Small intestine (tissue), 16 donors: ENCODE measurements at places on chromosomes 11 and 22.

GRCh38 chr11:95248666-95249467 is 17.9 kb upstream of the SESN3 start:
- H3K4me1 ChIP-seq = no peaks in the 10 kb centered on the region
- DNase-seq = no peak
- H3K4me3 ChIP-seq = no peak overlapping the region
- H3K27ac ChIP-seq = no peak overlapping the region
- no peaks in the 10 kb centered on the region for H3K36me3 ChIP-seq

DNA sequence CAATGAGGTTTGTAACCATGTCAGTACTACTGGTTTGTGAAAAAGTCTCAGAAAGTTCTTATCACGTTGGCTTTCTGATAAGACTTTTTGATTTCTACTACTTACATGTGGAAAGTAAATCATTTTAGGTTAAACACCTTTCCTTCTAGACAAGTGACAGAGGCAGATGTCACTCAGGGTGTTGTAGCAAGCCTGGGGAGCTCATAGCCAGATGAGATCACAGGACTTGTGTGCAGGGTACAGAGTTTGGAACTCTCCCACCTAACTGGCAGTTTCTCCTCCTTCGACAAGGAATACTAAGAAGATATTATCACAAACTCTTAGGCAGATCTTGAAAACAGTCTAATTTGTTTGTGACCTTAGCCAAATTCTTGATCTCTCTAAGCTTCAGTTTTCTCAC is 49.4 kb upstream of the PICALM start:
- no peaks in the 10 kb centered on the region for H3K36me3 ChIP-seq
- H3K4me3 ChIP-seq = no peak overlapping the region
- H3K27me3 ChIP-seq = no peaks in the 10 kb centered on the region
- peaks cover 5% of the 10 kb centered on the region for H3K4me1 ChIP-seq
- H3K27ac ChIP-seq = no peak overlapping the region

GRCh38 chr11:35891096-35891495 is 52.8 kb upstream of the LDLRAD3 start:
- DNase-seq = no peak
- H3K4me1 ChIP-seq = no peaks in the 10 kb centered on the region
- no peak overlapping the region for H3K27ac ChIP-seq
- H3K27me3 ChIP-seq = no peaks in the 10 kb centered on the region

DNA sequence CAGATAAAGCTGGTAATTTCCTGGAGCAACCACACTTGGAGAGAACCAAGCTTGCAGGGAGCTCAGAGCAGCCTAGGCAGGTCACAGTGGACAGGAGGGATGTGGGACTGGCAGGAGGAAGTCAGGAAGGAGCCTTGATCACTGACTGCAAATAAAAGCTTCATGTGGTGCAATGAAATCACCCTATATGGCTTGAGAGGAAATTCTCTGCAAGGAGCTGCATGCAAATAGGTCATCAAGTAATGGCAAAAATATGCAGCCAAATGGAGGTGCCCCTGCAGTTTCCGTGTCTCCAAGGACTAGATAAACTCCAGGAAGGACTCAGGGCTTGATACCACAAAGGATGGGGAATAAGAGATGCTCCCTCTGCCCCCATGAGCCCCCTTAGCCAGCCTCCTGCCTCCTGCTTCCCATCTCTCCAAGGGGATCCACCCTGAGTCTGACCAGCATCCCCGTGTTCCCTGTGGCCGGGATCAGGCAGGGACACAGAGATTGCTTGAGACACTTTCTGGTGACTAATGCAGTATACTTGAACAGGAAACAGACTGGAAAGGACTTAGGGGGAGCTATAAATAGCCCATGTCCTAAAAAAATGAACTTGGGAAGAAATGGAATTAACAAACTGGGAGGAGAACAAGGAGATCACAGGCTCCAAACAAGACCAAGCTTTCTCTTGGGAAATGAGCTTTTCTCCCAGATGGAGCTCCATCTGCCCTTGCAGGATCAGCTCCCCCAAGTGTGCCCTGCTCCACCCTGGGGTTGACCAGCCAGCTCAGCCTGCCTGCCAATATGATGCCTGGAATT is 23.9 kb upstream of the MICAL2 start:
- H3K36me3 ChIP-seq = no peaks in the 10 kb centered on the region
- no peak for DNase-seq
- peaks cover 4% of the 10 kb centered on the region for H3K4me1 ChIP-seq
- peak overlapping the region; percentile 53 for H3K27ac ChIP-seq

- no peaks in the 10 kb centered on the region for H3K27me3 ChIP-seq
- no peak overlapping the region for H3K27ac ChIP-seq
- no peak overlapping the region for H3K4me3 ChIP-seq
- DNase-seq = no peak
- H3K36me3 ChIP-seq = no peaks in the 10 kb centered on the region
Measured at GRCh38 chr11:131999084-131999483, 628.7 kb downstream of the NTM start.

- H3K4me3 ChIP-seq = no peak overlapping the region
- H3K4me1 ChIP-seq = no peaks in the 10 kb centered on the region
- H3K27ac ChIP-seq = no peak overlapping the region
- H3K36me3 ChIP-seq = no peaks in the 10 kb centered on the region
Measured at GRCh38 chr11:47924184-47924691, 56.1 kb upstream of the PTPRJ start.

GRCh38 chr11:32080361-32080980 is 10.4 kb upstream of the RCN1 start:
- H3K27ac ChIP-seq = no peak overlapping the region
- H3K4me1 ChIP-seq = no peaks in the 10 kb centered on the region
- H3K27me3 ChIP-seq = no peaks in the 10 kb centered on the region
- no peak overlapping the region for H3K4me3 ChIP-seq

DNA sequence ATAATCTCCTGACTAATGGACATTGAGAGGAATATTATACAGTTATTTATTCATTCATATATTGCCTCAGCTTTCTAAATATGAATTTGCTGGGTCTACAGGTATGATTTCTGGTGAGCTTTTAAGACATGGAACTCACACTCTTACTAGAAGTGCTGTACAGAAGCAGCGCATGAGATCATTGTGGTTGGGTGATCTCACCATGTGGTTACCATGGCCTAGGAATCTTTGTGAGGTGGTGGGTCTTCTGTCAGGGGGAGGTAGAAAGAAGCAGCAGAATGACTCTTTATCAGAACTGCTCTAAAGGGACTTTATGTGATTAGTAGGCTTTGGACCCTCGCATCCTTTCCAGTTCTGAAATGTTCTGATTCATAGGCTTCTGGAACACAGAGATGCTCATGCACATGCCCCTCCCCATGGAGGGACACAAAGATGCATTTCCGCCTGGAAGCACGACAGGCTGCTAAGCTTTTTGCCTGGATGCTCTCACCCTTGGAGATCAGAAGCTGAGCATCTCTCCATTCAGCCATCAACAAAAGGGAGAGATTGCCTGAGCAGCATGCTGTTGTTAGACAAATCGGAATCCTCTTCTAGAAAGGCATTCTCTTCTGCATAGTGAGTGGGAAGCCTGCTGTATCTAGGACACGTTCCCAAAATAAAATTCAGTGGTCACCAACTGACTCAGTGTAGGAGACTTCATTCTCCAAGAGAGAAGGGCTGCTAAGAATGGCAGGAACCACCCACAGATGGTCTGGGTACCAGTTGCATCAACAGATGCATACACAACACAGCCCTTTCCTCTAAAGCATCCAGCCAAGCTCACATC is 51.3 kb downstream of the KIRREL3 start:
- no peak for DNase-seq
- no peak overlapping the region for H3K27ac ChIP-seq
- no peaks in the 10 kb centered on the region for H3K27me3 ChIP-seq
- no peaks in the 10 kb centered on the region for H3K36me3 ChIP-seq

- peak; percentile 45 for DNase-seq
- H3K27me3 ChIP-seq = peaks cover 52% of the 10 kb centered on the region
- no peak within 1 kb of the TSS for H3K4me3 ChIP-seq
- no peak within 1 kb of the TSS for H3K27ac ChIP-seq
- no peaks in the 10 kb centered on the region for H3K4me1 ChIP-seq
Measured at GRCh38 chr11:22337596-22338485, at the start of gene SLC17A6. TSS of gene SLC17A6 (plus strand) at chr11:22338381. CDS start at chr11:22338534, 153 bp downstream.

- DNase-seq = no peak
- no peaks in the 10 kb centered on the region for H3K27me3 ChIP-seq
- H3K4me3 ChIP-seq = no peak overlapping the region
- no peaks in the 10 kb centered on the region for H3K36me3 ChIP-seq
- H3K4me1 ChIP-seq = peaks cover 7% of the 10 kb centered on the region
Measured at GRCh38 chr11:118640332-118641154, 33.1 kb downstream of the PHLDB1 start.

- no peaks in the 10 kb centered on the region for H3K36me3 ChIP-seq
- no peaks in the 10 kb centered on the region for H3K27me3 ChIP-seq
- no peak overlapping the region for H3K4me3 ChIP-seq
- H3K4me1 ChIP-seq = no peaks in the 10 kb centered on the region
- H3K27ac ChIP-seq = no peak overlapping the region
- DNase-seq = peak; percentile 8
Measured at GRCh38 chr11:4577761-4578160, 3.8 kb upstream of the OR52I2 start.

- peaks cover 13% of the 10 kb centered on the region for H3K4me1 ChIP-seq
- no peak overlapping the region for H3K27ac ChIP-seq
Measured at GRCh38 chr11:16935518-16936302, 78.5 kb downstream of the PLEKHA7 start.

- H3K27ac ChIP-seq = peak within 1 kb of the TSS; percentile 27
- peak within 1 kb of the TSS; percentile 81 for H3K4me3 ChIP-seq
- no peaks in the 10 kb centered on the region for H3K27me3 ChIP-seq
- DNase-seq = peak; percentile 95
- peaks cover 42% of the 10 kb centered on the region for H3K36me3 ChIP-seq
- H3K4me1 ChIP-seq = peaks cover 5% of the 10 kb centered on the region
Measured at GRCh38 chr11:63986156-63986931, at the start of gene OTUB1. TSS of gene OTUB1 (plus strand) at chr11:63986438. CDS start at chr11:63986457, 19 bp downstream.

DNA sequence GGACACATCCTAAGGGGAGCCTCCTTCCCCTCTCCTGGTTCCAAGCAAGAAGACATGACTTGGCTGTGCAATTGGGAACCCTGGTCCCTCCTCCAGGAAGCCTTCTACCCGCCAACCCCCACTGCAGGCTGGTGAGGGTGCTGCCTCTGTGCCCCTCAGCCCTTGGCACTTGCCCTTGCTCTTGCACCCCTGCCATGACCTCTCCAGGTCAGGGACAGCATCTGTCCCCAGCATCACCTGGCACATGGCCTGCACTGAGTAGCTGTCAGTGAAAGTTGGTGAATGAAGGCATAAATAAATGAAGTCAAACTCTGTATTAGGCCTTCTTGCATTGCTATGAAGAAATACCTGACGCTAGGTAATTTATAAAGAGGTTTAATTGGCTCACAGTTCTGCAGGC is 1.9 kb upstream of the GTSE1 start:
- DNase-seq = no peak
- H3K36me3 ChIP-seq = peaks cover 24% of the 10 kb centered on the region
- peaks cover 4% of the 10 kb centered on the region for H3K4me1 ChIP-seq
- no peaks in the 10 kb centered on the region for H3K27me3 ChIP-seq
- no peak overlapping the region for H3K4me3 ChIP-seq
- no peak overlapping the region for H3K27ac ChIP-seq

- no peaks in the 10 kb centered on the region for H3K27me3 ChIP-seq
- H3K27ac ChIP-seq = no peak overlapping the region
- no peaks in the 10 kb centered on the region for H3K36me3 ChIP-seq
- H3K4me3 ChIP-seq = no peak overlapping the region
- peak; percentile 59 for DNase-seq
Measured at GRCh38 chr22:42473484-42474193, 41.4 kb upstream of the NFAM1 start.

GRCh38 chr11:128707681-128708080 is 13.8 kb downstream of the FLI1 start:
- no peak overlapping the region for H3K4me3 ChIP-seq
- no peak overlapping the region for H3K27ac ChIP-seq
- H3K4me1 ChIP-seq = no peaks in the 10 kb centered on the region
- no peak for DNase-seq

- H3K4me3 ChIP-seq = no peak overlapping the region
- no peak for DNase-seq
Measured at GRCh38 chr11:34619062-34619516, 1.8 kb upstream of the EHF start.

DNA sequence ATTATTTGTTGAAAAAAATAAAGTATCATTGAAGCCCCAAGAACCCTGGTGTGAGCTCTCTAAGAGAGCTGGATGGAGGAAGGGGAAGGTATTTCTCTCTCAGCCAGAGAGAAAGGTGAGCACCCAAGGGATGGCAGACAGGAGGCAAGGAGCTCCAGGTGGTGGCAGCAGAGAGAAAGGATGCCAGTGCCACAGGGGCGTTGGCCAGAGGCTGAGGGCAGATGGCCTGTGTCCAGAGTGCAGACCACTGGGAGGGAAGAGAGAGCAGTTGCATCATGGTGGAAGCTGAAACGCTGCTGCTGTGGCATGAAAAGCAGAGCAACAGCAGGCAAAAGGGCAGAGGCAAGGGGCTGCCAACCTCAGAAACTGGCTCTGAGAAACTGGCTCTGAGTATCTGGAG is 8.5 kb downstream of the SPON1 start:
- H3K4me3 ChIP-seq = no peak overlapping the region
- no peak overlapping the region for H3K27ac ChIP-seq
- peak; percentile 73 for DNase-seq
- H3K4me1 ChIP-seq = peaks cover 2% of the 10 kb centered on the region

GRCh38 chr11:7585816-7586215 is 72.0 kb downstream of the PPFIBP2 start:
- no peaks in the 10 kb centered on the region for H3K27me3 ChIP-seq
- no peak overlapping the region for H3K4me3 ChIP-seq
- no peak for DNase-seq
- H3K4me1 ChIP-seq = peaks cover 17% of the 10 kb centered on the region
- H3K36me3 ChIP-seq = no peaks in the 10 kb centered on the region
- H3K27ac ChIP-seq = no peak overlapping the region

DNA sequence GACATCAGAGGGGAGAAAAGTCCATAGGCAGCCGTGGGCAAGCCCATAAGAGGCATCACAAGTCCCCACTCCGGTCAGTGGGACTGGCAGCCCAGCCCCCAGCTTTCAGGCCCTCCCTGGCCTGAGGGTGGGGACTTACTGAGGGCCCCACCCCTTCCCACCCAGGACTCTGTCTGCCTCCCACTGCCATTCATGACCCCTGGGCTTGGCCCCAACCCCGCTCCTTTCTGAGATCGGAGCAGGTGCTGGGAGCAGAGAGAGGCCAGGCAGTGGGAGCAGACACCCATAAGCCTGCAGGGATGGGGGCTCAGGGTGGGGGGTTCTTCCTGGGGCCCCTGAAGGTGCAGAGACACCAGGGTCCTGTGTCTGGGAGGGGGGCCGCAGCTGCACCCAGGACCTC is 5.1 kb downstream of the UPK2 start:
- no peak overlapping the region for H3K4me3 ChIP-seq
- no peaks in the 10 kb centered on the region for H3K36me3 ChIP-seq
- H3K27ac ChIP-seq = no peak overlapping the region
- H3K4me1 ChIP-seq = no peaks in the 10 kb centered on the region
- no peaks in the 10 kb centered on the region for H3K27me3 ChIP-seq

DNA sequence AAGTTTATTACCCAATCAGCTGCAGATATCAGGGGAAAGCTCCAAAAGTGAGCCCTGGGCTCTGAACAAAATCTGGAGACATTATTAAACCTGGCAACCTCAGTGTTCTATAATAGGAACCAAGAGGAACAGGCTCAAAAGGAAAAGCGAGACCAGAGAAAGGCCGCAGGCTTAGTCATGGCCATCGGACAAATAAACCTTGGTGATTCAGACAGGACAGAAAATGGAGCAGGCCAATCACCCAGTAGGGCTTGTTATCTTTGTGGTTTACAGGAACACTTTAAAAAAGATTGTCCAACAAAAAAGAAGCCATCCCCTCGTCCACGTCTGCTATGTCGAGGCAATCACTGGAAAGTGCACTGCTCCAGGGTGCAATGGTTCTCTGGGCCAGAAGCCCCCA is 7.7 kb upstream of the PANX1 start:
- no peaks in the 10 kb centered on the region for H3K36me3 ChIP-seq
- no peak for DNase-seq
- H3K4me1 ChIP-seq = no peaks in the 10 kb centered on the region
- H3K4me3 ChIP-seq = no peak overlapping the region
- no peak overlapping the region for H3K27ac ChIP-seq
- no peaks in the 10 kb centered on the region for H3K27me3 ChIP-seq
